ENCODE measurements at places on chromosomes 12 and 14.

- no peak for DNase-seq
Measured at GRCh38 chr14:61337893-61338292, 16.5 kb downstream of the PRKCH start.

DNA sequence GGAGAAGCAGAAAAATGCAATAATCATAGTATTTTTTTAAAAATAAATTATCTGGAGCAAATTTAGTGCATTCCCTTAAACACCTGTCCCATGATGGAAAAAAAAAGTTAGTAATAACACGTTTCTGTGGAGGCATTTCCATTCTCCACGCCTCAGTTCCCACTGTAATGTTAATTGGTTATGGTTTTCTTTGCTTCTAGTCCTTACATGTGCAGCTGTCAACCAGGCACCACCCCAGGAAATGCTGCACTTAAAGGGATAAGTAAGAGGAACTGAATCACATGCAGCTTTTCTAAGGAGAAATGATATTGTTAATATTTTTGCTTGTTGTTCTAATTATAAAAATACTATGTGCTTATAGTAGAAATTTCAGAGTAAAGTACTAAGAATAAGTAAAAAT is 240.3 kb downstream of the ZFP36L1 start:
- no peak for DNase-seq

DNA sequence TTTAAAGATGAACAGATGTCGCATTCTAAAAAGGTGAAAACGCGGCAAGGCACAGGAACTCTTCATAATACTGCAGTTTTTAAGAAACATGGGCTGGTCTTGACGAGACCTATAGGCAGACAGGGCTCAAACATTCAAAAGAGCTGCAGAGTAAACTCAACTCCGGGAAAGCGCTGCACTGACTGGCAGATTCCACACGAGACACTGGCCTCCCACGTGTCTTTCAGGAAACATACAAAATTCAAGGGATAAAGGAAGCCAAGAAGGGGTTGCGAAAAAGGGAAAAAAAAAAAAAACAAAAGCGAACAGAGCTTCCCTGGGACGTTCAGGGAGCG is 614 bp upstream of the ARF6 start:
- no peak for DNase-seq

- no peak for DNase-seq
Measured at GRCh38 chr12:118500299-118500698, 123.9 kb downstream of the SUDS3 start.

DNA sequence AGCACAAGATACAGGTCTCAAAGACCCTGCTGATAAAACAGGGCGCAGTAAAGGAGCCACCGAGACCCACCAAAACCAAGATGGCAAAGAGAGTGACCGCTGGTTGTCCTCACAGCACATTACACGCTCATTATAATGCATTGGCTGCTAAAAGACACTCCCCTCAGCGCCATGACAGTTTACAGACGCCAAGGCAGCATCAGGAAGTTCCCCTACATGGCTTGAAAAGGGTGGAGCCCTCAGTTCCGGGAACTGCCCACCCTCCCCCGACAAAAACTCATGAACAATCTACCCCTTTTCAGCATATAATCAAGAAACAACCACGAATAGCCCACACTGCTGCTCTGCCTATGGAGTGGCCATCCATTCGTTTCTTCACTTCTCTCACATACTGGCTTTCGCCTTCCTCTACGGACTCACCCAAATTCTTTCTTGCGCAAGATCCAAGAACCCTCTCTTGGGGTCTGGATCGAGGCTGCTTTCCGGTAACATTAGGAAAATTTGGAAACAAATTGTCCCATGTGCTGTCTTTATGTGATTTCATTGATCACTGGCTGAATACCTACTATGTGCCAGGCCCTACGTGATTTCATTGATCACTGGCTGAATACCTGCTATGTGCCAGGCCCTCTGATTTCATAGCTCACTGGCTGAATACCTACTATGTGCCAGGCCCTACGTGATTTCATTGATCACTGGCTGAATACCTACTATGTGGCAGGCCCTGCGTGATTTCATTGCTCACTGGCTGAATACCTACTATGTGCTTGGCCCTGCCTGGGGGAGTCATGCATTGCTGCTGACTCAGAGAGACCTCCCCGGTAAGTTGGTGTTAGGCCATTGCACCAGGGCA is 126.4 kb downstream of the PIWIL1 start:
- DNase-seq: no peak

- DNase-seq: no peak
Measured at GRCh38 chr12:18487509-18487908, 226.2 kb downstream of the PIK3C2G start.

- DNase-seq: no peak
Measured at GRCh38 chr14:36439766-36440165, 80.3 kb downstream of the NKX2-1 start.

- DNase-seq: no peak
Measured at GRCh38 chr12:5479761-5480160, 47.9 kb downstream of the NTF3 start.

- DNase-seq: no peak
Measured at GRCh38 chr14:25832585-25832984, 765.2 kb downstream of the NOVA1 start.

All from stimulated activated CD8-positive, alpha-beta memory T cell treated with anti-CD3 and anti-CD28 coated beads, Interleukin-15, amount 100 ng/mL, for 48 hours (primary cell).